ENCODE measurements at places on chromosomes 5 and 9.

DNA sequence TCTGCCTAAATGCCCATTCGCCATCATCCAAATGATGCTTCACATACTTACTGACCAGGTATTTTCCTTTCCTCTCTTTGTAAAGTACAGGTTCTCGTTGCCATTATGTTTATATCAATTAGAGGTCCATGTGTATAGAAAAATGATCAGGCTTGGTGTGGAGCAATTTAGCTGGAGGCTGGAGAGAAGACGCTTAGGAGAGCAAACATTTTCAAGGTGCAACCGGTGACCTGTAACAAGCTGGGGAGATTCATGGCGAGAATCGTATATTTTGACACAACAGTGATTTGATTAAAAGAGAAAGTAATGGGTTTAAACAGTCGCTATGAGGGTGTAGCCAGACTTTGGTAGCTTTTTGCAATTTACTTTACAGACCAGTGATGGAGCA, 170.9 kb upstream of the TBCA start:
- no peak for DNase-seq

DNA sequence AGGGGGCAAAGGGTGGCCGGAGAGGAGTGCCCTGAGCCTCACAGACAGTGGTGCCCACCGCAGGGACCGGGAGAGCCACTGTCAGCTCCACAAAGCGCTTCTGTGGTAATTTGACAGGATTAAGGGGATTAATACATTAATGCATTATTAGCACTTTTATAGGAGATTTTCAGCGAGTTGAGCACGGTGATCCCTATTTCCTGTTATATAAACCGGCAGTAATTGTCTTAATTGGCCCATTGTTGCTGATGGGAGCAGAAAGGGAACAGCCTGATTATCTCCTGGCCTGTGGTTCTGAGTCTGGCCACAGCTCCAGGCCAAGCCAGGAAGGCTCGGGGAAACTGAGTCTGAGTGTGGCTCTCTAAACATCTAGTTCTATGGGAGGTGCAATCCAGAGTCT, 423.6 kb downstream of the CDK5RAP2 start:
- DNase-seq, result no peak

DNA sequence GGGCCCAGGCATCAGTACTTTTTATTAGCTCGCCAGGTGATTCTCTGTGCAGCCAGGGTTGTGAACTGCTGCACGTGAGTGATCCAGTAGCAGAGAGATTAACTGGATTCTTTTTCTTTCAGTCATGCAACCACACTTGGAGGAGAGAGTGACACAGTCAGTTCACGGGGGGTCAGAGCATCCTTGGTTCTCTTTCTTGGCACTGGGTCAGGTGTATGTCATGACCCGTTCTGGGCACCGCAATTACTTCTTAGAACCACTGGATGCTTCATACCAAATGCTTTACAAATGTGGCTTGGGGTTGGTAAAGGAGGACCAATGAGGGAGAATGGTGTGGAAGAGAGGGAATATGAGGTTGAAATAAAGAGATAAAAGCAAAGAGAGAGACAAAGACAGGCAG, 368.7 kb downstream of the MLLT3 start:
- no peak for DNase-seq

DNA sequence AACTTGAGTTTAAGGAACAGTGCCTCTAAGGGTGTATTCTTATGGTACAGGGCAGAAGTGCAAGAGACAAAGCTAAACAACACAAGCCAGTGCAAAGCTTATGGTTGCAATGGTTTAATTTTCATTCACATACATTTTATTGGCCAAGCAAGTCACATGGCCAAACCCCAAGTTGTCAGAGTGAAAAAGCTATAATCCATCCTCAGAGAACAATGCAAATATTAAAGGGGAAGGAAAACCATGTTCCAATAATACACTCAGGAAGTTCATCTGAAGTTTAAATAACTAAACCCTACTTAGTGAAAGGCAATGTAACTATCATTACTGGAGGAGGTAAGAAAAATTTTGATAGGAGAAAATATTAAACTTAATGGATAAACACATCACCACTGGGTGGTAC, 26.6 kb upstream of the TLR4 start:
- no peak for DNase-seq

GRCh38 chr5:51271261-51271660, 112.0 kb upstream of the ISL1 start:
- DNase-seq, result no peak

- DNase-seq, result no peak
These were observed 9.0 kb upstream of the FAF2 start for GRCh38 chr5:176438959-176439757.

- no peak for DNase-seq
These were observed 25.5 kb downstream of the DEPDC1B start for GRCh38 chr5:60674251-60675069.

DNA sequence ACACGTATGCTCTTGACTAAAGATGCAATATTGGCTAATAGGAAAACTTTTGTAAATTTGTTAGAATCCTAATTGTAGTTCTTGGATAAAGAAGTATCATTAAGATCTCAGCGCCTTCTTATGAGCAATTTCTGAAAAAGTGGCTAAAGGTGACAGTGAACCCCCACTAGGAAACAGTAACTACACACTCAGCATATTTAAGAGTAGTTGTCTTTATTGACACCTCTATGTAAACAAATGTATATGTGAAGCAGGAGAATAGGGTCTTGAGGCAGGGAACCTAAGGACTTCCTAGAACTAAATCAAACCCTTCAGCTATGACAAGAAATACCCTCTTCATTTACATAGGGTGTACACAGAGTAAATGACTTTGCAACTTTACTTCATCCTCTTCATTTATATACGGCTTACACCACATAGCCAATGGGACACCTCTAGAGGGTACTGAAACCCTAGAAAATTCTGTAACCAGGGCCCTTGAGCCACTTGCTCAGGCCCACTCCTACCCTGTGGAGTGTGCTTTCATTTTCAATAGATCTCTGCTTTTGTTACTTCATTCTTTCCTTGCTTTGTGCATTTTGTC, 2.8 kb downstream of the NIPSNAP3A start:
- DNase-seq, result no peak

- DNase-seq, result no peak
These were observed 269.9 kb downstream of the PRR16 start for GRCh38 chr5:120734033-120734432.

- no peak for DNase-seq
These were observed 536.5 kb upstream of the ACO1 start for GRCh38 chr9:31847963-31848362.

- no peak for DNase-seq
These were observed 236.5 kb upstream of the TRIM32 start for GRCh38 chr9:116450378-116451139.

DNA sequence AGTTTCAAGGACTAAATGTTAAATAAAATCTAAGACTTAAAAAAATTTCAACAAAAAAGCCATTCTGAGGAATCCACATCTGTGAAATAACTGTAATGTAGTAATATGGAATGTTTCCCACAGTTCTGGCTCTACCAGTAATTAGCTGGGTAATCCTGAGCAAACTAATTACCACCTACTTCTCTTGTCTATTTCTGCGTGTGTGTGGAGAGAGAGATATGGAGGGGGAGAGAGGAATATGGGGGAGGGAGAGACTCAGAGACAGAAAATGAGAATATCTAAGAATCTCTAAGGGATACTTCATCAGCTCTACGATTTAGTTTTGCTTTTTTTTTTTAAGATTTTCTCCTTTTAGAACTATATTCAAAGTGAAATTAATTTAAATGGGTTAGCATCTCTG, 28.0 kb downstream of the TBCA start:
- no peak for DNase-seq

DNA sequence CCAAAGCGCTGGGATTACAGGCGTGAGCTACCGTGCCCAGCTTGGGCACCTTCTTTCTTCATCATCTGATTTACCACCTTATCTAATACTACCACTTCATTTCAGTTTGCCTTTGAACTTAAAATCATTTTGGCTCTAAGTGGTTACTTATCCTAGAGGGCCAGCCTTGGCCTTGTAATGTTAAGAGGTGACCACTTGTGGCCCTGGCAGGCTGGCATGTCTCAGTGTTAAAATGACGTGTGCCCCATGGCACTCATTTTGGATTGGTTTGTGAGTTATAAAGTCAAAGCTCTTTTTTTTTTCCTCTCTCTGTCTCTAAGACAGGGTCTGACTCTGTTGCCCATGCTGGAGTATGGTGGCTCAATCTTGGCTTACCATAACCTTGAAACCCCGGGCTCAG, 17.8 kb downstream of the HABP4 start:
- DNase-seq, result no peak

- DNase-seq, result no peak
These were observed at the start of gene SLC4A9 for GRCh38 chr5:140360101-140360500. TSS of gene SLC4A9 (plus strand) at chr5:140360194. CDS start at chr5:140360237, 43 bp downstream.

GRCh38 chr9:28779243-28779642, 1206.0 kb upstream of the C9orf72 start:
- DNase-seq, result no peak

DNA sequence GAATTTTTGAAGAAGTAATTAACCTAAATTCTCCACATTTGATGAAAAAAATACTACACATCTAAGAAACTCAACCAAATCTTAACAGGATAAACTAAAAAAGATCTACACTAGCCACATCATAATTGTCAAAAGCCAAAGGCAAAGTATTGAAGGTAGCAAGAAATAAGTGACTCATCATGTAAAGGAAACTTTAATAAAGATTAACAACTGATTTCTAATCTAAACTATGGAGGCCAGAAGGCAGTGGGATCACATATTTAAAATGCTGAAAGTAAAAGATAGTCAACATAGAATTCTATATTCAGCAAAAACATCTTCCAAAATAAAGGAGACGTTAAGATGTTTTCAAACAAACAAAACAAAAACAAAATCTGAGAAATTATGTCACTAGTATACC, 2002.9 kb downstream of the MAT2B start:
- no peak for DNase-seq

GRCh38 chr5:76489877-76490688, 87.0 kb downstream of the IQGAP2 start:
- no peak for DNase-seq

DNA sequence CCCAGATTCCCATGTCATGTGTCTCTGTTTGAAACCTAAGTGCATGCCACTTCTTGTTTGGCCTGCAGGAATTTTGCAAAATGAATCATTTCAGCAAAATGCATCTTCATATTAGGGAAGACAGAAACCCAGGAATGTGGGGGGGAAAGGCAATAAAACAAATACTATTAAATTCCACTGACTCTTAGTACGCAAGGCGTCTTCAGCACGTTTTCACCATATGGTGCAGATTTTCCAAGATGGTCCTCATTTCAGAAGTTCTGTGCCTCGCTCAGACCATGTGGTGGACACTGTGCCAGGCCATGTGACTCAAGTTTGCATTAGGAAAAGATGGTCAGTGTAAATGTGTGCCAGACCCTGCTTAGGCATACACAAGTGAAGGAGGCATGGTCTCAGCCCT, 184.0 kb downstream of the ACTL7B start:
- DNase-seq, result no peak

- peak; percentile 65 for DNase-seq
These were observed 22.6 kb downstream of the DUSP1 start for GRCh38 chr5:172748341-172748843.

- DNase-seq, result no peak
These were observed 94.7 kb upstream of the ERCC6L2 start for GRCh38 chr9:95780751-95781150.

DNA sequence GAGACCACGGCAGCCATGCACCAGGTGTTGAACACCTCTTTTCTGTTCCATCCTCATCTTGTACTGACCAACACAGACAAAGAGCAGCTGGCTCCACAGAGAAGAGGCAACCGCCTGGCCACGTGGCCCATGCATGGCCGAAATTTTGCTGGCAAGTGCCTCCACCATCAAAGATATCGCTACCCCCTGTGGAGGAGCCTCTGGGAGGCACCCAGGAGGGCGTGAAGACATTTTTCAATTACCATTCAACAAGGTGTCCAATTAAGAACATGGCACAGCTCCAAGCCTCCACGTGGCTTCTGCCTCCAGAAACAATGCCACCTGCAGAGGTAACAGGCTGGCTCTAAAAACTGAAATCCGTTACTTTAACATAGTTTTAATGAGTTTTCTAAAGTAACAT, 54.4 kb upstream of the CKS2 start:
- no peak for DNase-seq

- DNase-seq, result no peak
These were observed 41.0 kb downstream of the BASP1 start for GRCh38 chr5:17258431-17258830.

- no peak for DNase-seq
These were observed 33.1 kb upstream of the AFAP1L1 start for GRCh38 chr5:149238540-149238939.

DNA sequence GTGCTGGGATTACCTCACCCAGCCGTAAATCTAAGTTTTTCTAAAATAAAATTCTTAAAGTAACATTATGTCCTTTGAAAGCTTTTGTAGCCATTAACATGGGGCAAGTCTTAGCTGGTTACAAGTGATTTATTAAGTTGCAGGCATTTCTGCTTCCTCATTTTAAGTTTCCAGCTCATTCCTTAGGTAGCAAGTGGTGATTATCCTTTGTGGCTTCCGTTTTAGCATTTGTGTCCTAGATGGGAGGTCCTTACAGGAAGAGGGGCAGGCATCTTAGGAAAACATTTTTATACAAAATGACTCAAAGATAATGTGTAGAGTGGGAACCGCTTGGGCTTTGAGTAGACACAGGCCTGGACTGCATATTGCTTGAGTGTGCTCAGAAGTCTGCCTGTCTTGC, 35.0 kb upstream of the ROPN1L start:
- DNase-seq, result no peak

DNA sequence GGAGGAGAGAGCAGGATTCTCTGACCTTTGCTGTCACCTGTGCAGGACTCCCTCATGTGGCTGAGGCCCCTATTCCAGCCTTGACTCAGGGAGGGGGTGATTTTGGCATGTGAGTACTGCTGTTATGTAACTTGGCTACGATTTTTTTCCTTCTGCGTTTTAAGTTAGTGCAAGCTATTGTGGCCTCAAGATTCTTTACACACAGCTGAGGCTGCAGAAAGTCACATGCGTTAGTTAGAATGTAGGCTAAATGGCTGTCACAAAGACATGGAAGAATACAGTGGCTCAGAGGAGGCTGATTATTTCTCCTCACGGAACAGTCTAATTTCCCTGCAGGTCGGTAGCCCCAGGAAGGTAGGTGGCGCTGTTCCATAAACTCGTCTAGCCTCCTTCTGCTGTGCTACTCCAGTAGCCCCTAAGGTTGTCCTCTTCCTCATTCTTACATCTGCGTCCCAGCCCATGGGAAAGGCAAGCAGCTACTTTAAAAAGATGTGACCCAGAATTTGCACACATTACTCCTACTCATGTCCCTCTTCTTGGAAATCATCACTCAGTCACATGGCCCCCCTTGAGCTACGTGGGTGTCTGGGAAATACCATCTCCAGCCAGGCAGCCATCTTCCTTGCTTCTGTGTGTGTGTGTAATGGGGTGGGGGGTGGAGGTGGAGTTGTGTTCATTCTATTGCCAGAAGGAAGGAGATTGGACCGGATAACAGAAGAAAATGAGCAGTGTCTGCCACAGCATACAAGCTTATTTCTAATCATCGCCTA, 486.6 kb downstream of the CCDC171 start:
- no peak for DNase-seq

GRCh38 chr5:3009605-3010004, 258.1 kb upstream of the IRX2 start:
- peak; percentile 14 for DNase-seq

DNA sequence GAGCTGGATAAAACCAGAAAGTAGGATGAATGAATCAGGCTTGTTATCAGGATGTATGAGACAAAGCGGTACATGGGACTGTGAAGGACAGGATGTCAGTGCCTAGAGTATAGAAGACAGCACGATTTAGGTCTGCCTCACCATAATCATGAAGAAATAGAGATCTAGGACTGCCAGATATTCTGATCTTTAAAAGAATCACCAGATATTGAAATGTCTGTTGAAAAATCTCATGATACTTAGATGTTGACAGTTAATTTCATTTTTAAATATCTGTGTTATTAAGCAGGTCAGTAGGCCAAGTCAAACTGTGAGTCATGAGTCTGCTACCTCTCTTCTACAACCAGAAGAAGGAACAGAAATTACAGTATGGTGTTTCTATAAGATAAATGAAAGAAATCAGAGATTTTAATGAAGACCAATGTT, 65.0 kb downstream of the ST8SIA4 start:
- DNase-seq, result no peak
